ENCODE measurements at places on chromosomes 2 and 18. TPM values are rescaled to one million over a fixed set of nuclear protein-coding genes. Genes with fewer than 3 reads are reported as not detected.

LRRC30 gene
- not detected for total RNA-seq

SMAD2 gene
- 120 TPM for total RNA-seq

NAT8 gene
- not detected for total RNA-seq

GYPC gene
- total RNA-seq = 91.2 TPM

MYO3B gene
- 0.32 TPM for total RNA-seq

INO80D gene
- 33.5 TPM for total RNA-seq

ASB18 gene
- total RNA-seq = not detected

CD302 gene
- 71.2 TPM for total RNA-seq

PRKAG3 gene
- 1.0 TPM for total RNA-seq

FBLN7 gene
- total RNA-seq = 4.5 TPM

IL36A gene
- not detected for total RNA-seq

CAPN14 gene
- total RNA-seq = 0.21 TPM

AMER3 gene
- total RNA-seq = not detected

BCL11A gene
- total RNA-seq = 2.0 TPM

SIX2 gene
- 6.0 TPM for total RNA-seq

RIT2 gene
- total RNA-seq = not detected

DHX57 gene
- 19.6 TPM for total RNA-seq

USP34 gene
- total RNA-seq = 128 TPM

UGT1A5 gene
- not detected for total RNA-seq

OR6B3 gene
- not detected for total RNA-seq

VAMP5 gene
- total RNA-seq = 60.3 TPM

TPO gene
- total RNA-seq = 11.1 TPM

LCT gene
- not detected for total RNA-seq

NETO1 gene
- not detected for total RNA-seq

LAPTM4A gene
- total RNA-seq = 211 TPM

REG3G gene
- 0.71 TPM for total RNA-seq

TXNDC9 gene
- total RNA-seq = 29.6 TPM

PSME4 gene
- total RNA-seq = 50.6 TPM

ZEB2 gene
- total RNA-seq = 174 TPM

HOXD1 gene
- total RNA-seq = 2.2 TPM

KIAA2012 gene
- not detected for total RNA-seq

CXCR1 gene
- 1.8 TPM for total RNA-seq

SNORC gene
- total RNA-seq = 1.7 TPM

GLI2 gene
- total RNA-seq = 18.5 TPM

SULT1C2 gene
- total RNA-seq = 2.8 TPM

CRYGD gene
- not detected for total RNA-seq

MOCOS gene
- 4.4 TPM for total RNA-seq

MC5R gene
- not detected for total RNA-seq

TSN gene
- total RNA-seq = 37.5 TPM

CHRNG gene
- total RNA-seq = not detected

HADHB gene
- 88.1 TPM for total RNA-seq

ZBTB7C gene
- total RNA-seq = 22.4 TPM

CREB1 gene
- 88.7 TPM for total RNA-seq

TNFAIP6 gene
- 5.2 TPM for total RNA-seq

AGXT gene
- total RNA-seq = not detected

PTPN2 gene
- total RNA-seq = 37.2 TPM

RBM43 gene
- 3.7 TPM for total RNA-seq

ANO7 gene
- total RNA-seq = 5.4 TPM

BCS1L gene
- 32.7 TPM for total RNA-seq

PUM2 gene
- 104 TPM for total RNA-seq

PARD6G gene
- total RNA-seq = 3.8 TPM

HOXD10 gene
- 1.4 TPM for total RNA-seq

CIAO1 gene
- 57.1 TPM for total RNA-seq

ALPP gene
- total RNA-seq = not detected

RDH14 gene
- total RNA-seq = 24.1 TPM

MYCN gene
- 0.45 TPM for total RNA-seq

UGT1A10 gene
- total RNA-seq = not detected

ASPRV1 gene
- 1.9 TPM for total RNA-seq
